ENCODE measurements at places on chromosomes 6 and 20.

DNA sequence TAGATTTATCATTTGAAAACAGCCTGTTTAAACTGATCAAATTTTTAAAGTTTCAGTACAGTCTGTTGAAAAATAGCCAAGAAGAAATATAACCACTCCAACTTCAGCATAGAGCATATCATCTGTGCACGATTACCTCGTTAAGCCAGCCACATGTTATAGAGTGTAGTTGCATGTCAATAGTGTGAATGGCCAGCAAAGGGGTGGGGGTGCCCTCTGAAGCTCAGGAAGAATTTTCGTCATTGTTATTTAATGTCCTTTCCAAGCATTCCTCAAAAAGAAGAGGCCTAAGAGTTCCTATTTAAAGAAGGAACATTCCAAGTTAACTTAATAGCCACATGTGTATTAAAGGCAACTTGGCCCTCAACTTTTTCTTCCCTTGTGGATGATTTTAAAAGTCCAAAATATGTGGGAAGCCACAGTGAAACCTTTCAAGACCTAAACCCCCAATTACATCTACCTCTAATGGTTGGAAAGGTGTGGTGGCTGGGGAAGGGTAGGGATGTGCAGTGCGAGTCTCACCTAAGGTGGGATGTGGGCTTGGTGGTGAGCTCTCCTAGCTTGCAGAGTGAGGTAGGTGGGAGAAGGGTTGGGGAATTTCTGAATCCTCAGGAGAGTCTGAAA, 1.8 kb upstream of the CCN2 start:
- no peak for DNase-seq

DNA sequence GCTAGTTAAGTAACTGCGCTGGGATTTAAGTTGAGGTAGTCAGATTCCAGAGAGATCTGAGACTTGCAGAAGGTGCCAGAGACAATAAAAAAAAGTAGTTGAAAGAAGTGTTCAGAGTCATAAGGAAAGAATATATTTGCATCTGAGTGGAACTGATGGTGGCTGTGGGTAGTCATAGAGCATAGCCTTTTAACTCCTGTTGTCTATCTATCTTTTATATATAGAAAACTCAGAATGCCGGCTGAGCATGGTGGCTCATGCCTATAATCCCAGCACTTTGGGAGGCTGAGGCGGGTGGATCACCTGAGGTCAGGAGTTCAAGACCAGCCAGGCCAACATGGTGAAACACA, 62.0 kb downstream of the CARMIL1 start:
- no peak for DNase-seq

DNA sequence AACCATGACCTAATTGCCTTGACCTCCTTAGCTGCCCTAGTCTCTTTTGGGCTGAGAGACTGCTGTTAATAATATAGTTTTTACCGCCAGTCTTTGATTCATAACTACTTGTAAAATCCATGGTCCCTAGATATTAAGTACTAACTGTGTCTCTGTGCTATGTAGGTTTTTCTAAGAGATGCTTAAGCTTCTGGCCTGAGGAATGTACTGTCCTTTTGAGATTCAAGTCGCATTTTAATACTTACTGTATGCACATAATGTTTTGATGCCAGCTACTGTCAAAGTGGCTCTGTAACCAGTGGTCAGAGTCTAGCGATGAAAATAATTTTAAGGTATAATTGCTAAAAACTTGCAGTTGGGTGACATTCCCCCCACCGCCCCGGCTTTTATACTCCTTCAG, 2.1 kb downstream of the AKAP12 start:
- DNase-seq, result no peak

DNA sequence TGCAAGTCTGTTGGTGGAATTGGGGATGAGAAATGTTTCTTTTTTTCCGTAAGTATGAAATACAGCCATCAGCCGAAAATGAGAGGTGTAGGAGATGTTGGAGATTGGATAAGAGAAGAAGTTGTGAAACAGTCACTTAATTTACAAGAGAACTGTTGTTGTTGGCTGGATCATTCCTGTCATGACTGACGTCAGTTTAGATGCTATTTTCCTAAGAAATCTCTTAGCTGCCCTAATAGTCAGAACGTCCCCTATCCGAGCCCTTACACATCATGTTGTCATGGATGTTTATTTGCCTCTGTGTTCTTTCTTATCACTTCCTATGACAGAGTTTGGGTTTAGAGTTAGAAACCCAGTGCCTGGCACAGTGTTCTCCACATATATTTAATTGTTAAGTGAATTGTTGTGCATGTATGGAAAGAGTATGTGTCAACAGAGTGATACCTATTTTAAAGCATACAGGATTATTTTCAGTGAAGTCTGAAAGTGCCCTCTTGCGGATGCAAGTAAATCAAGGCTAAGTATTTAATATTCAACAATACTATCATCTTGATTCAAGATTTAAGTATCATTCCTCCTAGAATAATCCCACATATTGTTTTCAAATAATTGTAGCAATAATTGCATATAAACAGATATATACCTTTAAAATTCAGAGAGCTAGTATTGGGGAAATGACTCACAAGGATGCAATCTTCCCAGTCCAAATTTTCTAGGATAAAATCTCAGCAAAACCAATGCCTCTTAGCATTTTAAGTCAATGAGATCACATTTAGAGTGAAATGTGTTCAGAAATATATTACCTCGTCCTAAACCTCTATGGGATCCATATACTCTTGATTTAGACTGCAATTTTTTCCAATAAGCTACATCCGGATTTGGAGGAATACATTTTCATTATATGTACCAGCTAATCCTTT, 309.9 kb upstream of the NOX3 start:
- no peak for DNase-seq

DNA sequence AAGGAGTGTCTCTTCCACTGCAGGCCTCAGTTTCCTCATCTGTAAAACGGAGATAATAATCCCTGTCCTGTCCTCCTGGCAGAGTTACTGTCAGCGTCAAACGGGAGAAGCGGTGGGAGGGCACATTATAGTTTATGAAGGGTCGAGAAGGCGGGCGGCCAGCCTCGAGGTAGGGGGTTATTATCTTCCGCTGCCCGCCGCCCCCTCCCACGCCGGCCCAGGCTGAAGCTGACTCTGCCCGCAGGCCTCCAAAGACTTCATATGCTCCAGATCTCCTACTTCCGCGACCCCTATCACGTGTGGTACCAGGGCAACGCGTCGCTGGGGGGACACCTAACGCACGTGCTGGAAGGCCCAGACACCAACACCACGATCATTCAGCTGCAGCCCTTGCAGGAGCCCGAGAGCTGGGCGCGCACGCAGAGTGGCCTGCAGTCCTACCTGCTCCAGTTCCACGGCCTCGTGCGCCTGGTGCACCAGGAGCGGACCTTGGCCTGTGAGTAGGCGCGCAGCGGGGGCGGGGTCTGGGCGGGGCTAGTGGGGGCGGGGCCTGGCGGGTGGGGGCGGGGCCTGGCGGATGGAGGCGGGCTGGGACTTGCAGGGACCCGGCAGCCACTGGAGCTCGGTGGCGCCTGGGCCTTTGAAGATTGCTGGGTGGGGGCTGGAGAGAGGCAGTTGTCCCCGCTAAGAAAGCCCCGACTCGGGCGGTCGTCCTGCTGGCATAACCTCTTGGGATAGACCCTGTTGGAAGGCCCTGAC, 2.8 kb downstream of the PROCR start:
- DNase-seq, result no peak

- DNase-seq, result no peak
Observed at GRCh38 chr6:35385457-35386202, 43.3 kb downstream of the PPARD start.

GRCh38 chr20:63957004-63957689, 931 bp upstream of the UCKL1 start:
- peak; percentile 74 for DNase-seq

- no peak for DNase-seq
Observed at GRCh38 chr6:166784691-166785090, 157.6 kb upstream of the RPS6KA2 start.

DNA sequence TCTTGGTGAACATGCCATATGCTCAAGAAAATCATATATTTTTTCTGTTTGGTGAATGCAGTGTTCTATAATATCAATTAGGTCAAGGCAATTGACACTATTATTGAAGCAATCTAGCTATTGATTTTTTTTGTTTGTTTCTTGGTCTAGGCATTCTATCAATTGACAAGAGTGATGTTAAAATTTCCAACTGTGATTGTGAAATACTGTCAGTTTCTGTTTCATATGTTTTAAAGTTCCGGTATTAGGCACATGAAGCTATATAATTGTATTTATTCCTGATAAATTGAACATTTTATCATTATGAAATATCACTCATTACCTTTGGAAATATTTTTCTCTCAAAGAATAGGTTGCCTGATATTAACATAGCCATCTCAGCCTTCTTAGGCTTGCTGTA, 653.4 kb downstream of the HDGFL1 start:
- DNase-seq, result no peak

- DNase-seq, result no peak
Observed at GRCh38 chr6:44044154-44044539, 83.1 kb downstream of the MRPL14 start.

GRCh38 chr20:33790566-33790965, 20.6 kb upstream of the CHMP4B start:
- no peak for DNase-seq

Measured in activated CD4-positive, alpha-beta T cell treated with anti-CD3 and anti-CD28 coated beads, Interleukin-2, amount 50 U/mL, for 48 hours (primary cell).